ENCODE measurements at places on chromosomes 7 and 10.

DNA sequence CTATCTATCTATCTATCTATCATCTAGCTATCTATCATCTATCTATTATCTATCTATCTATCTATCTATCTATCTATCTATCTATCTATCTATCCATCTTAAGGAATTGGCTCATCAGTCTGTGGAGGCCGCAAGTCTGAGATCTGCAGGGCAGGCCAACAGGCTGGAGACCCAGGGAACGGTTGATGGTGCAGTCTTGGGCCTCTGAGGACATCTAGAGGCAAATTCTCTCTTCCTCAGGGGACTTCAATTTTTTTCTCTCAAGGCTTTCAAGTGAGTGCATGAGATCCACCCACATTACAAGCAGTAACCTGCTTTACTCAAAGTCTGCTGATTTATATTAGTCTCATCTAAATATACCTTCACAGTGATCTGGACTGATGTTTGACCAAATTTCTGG, 197.0 kb downstream of the GLRX3 start:
- no peak for DNase-seq

DNA sequence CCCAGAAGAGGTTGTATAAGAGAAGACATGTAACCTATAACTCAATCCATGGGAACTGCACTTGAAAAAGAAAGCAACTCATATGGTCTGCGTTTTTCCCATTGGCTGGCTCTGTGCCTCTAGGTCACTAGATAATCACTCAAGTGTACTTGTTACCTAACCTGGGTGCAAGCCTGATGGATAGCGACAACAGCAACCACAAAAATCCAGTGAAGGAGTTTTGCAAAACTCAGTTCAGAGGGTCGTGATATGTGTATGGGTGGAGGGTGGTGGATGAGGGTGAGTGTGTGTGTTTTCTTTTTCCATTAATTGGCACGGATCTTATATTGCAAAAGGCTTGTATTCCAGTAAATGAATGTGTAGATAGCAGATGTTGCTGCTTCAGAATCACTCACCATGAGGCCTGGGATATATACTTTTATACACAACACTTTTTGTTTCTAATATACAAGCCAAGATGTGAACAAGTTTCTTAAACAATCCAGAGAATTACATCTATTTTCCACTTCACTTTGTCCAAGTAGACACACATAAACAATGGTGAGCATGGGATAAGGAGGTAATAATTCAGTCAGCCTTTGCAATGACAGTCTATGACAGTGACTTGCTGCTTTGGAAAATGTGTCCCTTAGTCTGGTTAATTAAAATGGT, 286.9 kb upstream of the DKK1 start:
- no peak for DNase-seq

GRCh38 chr7:80659120-80660055, 20.9 kb downstream of the CD36 start:
- peak; percentile 23 for DNase-seq

- DNase-seq: no peak
Measured at GRCh38 chr7:43625453-43625852, 42.5 kb downstream of the STK17A start.

- no peak for DNase-seq
Measured at GRCh38 chr7:69185170-69185569, 413.1 kb upstream of the AUTS2 start.

Measured in GM20000 (cell line).